ENCODE measurements at places on chromosomes 11 and 22. TPM values are rescaled to one million over a fixed set of nuclear protein-coding genes. Genes with fewer than 3 reads are reported as not detected.

DNA sequence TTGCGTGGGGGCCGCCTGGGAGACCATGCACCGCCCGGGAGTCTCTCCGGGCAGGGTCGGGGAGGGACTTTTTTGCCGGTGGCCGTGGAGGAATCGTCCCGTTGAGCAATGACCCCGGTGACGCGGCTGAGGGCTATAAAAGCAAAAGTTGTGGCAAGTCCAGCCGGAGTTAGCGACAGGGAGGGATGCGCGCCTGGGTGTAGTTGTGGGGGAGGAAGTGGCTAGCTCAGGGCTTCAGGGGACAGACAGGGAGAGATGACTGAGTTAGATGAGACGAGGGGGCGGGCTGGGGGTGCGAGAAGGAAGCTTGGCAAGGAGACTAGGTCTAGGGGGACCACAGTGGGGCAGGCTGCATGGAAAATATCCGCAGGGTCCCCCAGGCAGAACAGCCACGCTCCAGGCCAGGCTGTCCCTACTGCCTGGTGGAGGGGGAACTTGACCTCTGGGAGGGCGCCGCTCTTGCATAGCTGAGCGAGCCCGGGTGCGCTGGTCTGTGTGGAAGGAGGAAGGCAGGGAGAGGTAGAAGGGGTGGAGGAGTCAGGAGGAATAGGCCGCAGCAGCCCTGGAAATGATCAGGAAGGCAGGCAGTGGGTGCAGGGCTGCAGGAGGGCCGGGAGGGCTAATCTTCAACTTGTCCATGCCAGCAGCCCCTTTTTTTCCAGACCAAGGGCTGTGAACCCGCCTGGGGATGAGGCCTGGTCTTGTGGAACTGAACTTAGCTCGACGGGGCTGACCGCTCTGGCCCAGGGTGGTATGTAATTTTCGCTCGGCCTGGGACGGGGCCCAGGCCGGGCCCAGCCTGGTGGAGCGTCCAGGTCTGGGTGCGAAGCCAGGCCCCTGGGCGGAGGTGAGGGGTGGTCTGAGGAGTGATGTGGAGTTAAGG lies at the start of gene NEAT1:
Gene NEAT1, plus strand, starts transcription at position 166 of the 883 bp plus-strand sequence.
- H3K27me3 ChIP-seq, result no peaks in the 10 kb centered on the region
- peak within 1 kb of the TSS; percentile 98 for H3K27ac ChIP-seq
- peaks cover 55% of the 10 kb centered on the region for H3K36me3 ChIP-seq
- peak within 1 kb of the TSS; percentile 98 for H3K4me3 ChIP-seq

DNA sequence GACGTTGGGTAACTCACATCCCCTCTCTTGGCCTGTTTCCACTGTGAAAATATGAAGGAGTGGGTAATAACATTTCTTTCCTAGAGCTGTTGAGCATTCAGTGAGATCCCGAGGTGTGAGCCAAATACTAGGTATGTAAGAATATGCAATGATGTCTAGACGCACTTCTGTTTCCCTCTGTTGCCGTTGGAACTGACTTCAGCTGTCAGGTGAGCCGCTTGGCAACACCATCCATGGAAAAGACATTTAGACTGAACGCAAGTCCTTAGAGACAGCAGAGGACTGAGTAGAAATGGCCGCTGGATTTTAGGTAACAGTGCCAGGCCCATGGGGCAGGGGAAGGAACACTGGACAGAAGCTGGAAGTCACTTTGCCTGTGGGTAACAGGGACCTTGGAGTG lies 29.5 kb upstream of the SHANK2 start:
- H3K27me3 ChIP-seq, result no peaks in the 10 kb centered on the region
- H3K4me3 ChIP-seq, result no peak overlapping the region
- no peaks in the 10 kb centered on the region for H3K36me3 ChIP-seq
- H3K4me1 ChIP-seq, result no peaks in the 10 kb centered on the region
- H3K27ac ChIP-seq, result no peak overlapping the region

DNA sequence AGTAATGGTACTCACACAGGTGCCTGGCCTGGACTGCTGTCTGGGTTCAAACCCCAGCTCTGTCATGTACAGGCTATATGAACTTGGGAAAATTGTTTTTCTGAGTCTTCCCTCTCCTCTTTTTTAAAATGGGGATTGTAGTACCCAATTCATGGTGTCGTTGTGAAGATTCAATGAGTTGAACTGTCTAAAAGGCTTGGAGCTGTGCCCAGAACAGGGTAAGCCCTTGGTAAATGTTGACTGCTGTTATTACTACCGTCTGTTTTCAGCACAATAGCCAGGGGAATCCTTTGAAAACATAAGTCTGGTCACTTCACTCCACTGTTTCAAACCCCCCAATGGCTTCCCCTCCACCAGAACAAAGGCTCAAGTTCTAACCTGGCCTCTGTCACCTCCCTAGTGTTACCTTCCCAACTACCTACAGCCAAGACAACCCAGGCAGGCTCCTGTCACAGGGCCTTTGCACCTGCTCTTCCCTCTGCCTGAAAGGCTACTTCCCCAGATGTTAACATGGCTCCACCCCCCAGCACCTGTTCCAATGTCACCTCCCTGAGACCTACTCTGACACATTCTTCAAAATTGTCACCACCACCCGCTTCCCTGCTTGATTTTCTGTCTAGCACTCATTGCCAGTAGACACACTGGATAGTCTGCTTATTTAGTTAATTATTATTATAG lies 152.8 kb downstream of the CHST1 start:
- H3K4me3 ChIP-seq, result no peak overlapping the region
- no peak overlapping the region for H3K27ac ChIP-seq
- no peaks in the 10 kb centered on the region for H3K4me1 ChIP-seq
- no peak for DNase-seq
- no peaks in the 10 kb centered on the region for H3K36me3 ChIP-seq

DNA sequence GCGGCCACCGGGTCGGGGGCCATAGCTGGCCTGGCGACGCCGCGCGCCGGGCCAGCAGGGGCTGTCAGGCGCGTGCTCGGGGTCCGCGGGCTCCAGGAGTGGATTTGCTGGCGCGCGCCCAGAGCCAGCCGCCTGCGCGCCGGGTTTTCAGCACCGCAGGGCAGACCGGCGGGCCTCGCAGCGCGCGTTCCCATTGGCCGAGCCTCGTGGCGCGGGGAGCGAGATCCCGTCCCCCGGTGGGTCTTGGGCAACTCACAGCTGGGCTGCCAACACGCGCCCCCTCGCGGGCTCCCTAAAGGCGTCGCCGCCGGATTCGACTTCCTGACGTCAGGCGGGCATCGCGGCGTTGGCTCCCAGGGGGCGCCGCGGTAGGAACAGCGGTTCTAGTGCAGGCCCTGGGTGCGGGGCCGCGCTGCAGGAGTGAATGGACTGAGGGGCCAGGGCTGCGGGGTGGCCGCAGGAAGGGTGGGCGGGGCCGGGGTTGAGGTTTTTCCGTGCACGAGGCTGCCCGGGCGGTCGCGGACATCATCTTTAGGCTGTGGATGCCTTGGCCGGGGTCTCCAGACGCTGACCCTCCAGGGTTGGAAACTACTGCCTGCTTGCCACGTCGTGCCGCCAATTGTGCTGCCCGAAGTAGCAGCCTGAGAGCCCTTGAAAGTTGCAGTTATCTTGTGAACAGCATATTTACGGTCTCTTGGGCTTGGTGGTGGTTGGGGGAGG lies at the start of gene FADS1:
Gene FADS1, minus strand, starts transcription at position 268 of the 720 bp plus-strand sequence. Its CDS starts 74 bp downstream, at position 194.
- peaks cover 20% of the 10 kb centered on the region for H3K4me1 ChIP-seq
- peak within 1 kb of the TSS; percentile 96 for H3K27ac ChIP-seq
- H3K4me3 ChIP-seq, result peak within 1 kb of the TSS; percentile 99
- peaks cover 40% of the 10 kb centered on the region for H3K36me3 ChIP-seq
- DNase-seq, result peak; percentile 84

DNA sequence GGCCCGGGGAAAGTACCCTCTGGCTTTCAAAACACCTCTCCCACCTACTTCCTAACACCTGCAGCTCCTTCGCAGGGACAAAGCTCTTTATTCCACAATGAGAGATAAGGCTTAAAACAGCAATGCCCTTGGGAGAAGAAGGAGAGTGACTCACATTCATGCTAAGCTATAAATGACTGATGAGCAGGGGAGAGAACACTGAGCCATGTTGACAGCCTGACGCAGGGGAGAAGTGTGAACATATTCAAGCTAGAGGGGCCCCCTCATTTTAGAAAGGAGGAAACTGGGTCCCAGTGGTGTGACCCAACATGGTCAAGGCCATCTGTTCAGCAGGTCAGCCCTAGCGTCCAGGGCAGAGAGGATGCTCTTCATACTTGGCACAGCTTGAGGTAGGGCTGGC lies 171.8 kb downstream of the DSCAML1 start:
- no peaks in the 10 kb centered on the region for H3K4me1 ChIP-seq
- DNase-seq, result no peak
- H3K27me3 ChIP-seq, result peaks cover 3% of the 10 kb centered on the region

DNA sequence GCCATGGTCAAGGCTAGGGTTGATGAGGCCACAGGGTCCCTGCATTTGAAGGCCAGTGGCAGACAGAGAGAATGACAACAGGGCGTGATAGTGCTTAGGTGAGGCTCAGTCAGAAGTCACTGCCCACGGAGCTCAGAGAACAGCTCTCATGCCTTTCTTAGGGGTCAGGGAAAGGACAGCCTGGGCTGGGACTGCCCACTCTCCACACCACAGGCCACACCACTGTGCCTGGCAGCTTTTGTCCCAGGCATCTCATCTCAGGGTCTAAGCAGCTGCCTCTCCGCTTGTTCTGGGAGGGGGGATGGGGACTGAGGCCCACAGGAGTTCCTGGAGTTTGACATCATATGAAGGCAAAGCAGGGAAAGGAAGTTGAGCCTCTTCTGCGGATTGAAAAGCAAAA lies 150.2 kb upstream of the B3GAT1 start:
- no peak for DNase-seq
- H3K27ac ChIP-seq, result no peak overlapping the region
- no peaks in the 10 kb centered on the region for H3K36me3 ChIP-seq
- no peak overlapping the region for H3K4me3 ChIP-seq
- no peaks in the 10 kb centered on the region for H3K27me3 ChIP-seq
- no peaks in the 10 kb centered on the region for H3K4me1 ChIP-seq

CHRM1 gene
- not detected for total RNA-seq

- no peak overlapping the region for H3K27ac ChIP-seq
- DNase-seq, result no peak
- no peak overlapping the region for H3K4me3 ChIP-seq
- no peaks in the 10 kb centered on the region for H3K36me3 ChIP-seq
- no peaks in the 10 kb centered on the region for H3K27me3 ChIP-seq
Observed at GRCh38 chr11:16098526-16099205, 257.7 kb downstream of the SOX6 start.

- no peak overlapping the region for H3K27ac ChIP-seq
- no peak for DNase-seq
- peaks cover 12% of the 10 kb centered on the region for H3K4me1 ChIP-seq
- no peaks in the 10 kb centered on the region for H3K36me3 ChIP-seq
Observed at GRCh38 chr11:67601098-67601497, 5.6 kb upstream of the NDUFV1 start.

GRCh38 chr22:39144101-39144767 lies 8.2 kb downstream of the CBX7 start:
- peak overlapping the region; percentile 66 for H3K27ac ChIP-seq
- H3K4me3 ChIP-seq, result peak overlapping the region; percentile 88
- peak; percentile 68 for DNase-seq
- no peaks in the 10 kb centered on the region for H3K27me3 ChIP-seq
- peaks cover 20% of the 10 kb centered on the region for H3K4me1 ChIP-seq

DNA sequence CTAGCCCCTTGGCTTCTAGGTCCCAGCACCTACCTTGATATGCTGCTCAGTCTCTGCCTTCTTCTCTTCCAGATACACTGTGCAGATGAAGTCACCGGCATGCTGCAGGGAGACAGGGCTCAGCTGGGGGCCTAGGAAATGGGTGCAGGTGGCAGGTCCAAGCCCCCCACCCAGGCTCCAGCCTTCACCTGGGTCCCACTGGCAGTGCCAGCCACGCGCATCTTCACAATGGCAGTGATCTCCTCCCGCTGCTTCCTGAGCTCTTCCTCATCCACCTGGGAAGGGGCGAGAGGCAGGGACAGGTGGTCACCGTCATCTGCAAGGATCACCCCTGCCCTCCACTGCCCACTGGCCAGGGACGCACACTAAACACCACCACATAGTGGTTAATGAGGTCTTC lies 21.1 kb upstream of the PDE2A start:
- no peak overlapping the region for H3K4me3 ChIP-seq
- no peaks in the 10 kb centered on the region for H3K4me1 ChIP-seq
- H3K36me3 ChIP-seq, result peaks cover 65% of the 10 kb centered on the region
- no peak overlapping the region for H3K27ac ChIP-seq
- no peak for DNase-seq
- H3K27me3 ChIP-seq, result no peaks in the 10 kb centered on the region

GRCh38 chr22:17780116-17780740 lies 6.0 kb upstream of the BID start:
- peaks cover 46% of the 10 kb centered on the region for H3K4me1 ChIP-seq
- H3K36me3 ChIP-seq, result peaks cover 6% of the 10 kb centered on the region
- peaks cover 6% of the 10 kb centered on the region for H3K27me3 ChIP-seq
- H3K27ac ChIP-seq, result no peak overlapping the region
- DNase-seq, result no peak

DNA sequence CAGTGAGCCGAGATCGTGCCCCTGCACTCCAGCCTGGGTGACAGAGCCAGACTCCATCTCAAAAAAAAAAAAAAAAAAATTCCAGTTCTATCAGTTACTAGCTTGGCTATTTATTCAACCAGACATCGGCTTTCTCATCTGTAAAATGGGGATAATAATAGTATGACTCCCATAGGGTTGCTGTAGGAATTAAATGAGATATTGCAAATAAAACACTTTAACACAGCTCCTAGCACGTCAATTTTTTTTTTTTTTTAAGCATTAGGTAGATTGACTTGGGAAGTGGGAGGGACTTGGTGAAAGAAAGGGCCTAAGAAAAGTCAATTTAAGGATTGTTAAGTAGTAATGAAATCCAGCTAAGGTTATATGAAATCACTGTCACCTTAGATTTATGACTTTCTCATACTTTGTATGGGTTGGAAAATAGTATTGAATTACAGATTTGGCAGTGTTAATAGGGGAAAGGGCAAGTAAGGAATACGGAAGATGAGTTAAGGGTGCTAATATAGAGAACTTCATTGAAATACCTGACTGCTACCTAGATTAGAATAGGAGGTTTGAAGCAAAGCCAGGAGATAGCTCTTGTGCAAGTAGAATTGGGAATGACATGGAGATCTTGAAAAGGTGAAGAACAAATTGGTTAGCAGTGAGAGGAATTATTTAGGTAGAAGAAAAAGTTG lies 28.8 kb downstream of the BIRC2 start:
- no peaks in the 10 kb centered on the region for H3K27me3 ChIP-seq
- H3K4me3 ChIP-seq, result no peak overlapping the region
- peaks cover 64% of the 10 kb centered on the region for H3K36me3 ChIP-seq
- peaks cover 7% of the 10 kb centered on the region for H3K4me1 ChIP-seq
- H3K27ac ChIP-seq, result no peak overlapping the region
- DNase-seq, result no peak

MOV10L1 gene
- not detected for total RNA-seq

DNA sequence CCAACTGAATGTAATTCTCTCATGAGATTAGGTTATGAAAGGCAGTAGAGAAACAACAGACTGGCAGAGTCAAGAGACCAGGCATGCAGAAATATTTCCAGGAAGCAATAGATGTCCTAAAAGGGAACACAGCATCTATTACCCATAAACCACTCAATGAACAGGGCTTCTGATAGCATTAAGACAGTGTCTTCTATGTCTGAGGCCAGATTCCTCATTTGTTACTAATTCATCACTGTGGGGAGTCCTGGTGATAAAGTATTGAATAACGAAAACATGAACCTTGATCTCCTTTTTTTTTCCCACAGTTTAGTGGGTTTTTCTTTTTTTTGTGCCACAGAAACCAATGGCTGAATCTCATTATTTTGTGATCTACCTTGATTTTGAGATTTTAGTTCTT lies 339.0 kb downstream of the METTL15 start:
- H3K36me3 ChIP-seq, result no peaks in the 10 kb centered on the region
- no peak overlapping the region for H3K4me3 ChIP-seq
- DNase-seq, result no peak

LARGE2 gene
- total RNA-seq, result 0.30 TPM

All from activated T-helper 2 cell treated with anti-CD3 and anti-CD28 coated beads, Interferon-gamma antibody, Interleukin-2, Interleukin-4, amounts not matched to agents 10 μg/mL and 5 μg/mL and 100 μg/mL, durations not matched to agents 14 hours and 24 hours and 36 hours (primary cell).